Effector memory CD8-positive, alpha-beta T cell (primary cell): ENCODE measurements at places on chromosomes 16 and 17.

DNA sequence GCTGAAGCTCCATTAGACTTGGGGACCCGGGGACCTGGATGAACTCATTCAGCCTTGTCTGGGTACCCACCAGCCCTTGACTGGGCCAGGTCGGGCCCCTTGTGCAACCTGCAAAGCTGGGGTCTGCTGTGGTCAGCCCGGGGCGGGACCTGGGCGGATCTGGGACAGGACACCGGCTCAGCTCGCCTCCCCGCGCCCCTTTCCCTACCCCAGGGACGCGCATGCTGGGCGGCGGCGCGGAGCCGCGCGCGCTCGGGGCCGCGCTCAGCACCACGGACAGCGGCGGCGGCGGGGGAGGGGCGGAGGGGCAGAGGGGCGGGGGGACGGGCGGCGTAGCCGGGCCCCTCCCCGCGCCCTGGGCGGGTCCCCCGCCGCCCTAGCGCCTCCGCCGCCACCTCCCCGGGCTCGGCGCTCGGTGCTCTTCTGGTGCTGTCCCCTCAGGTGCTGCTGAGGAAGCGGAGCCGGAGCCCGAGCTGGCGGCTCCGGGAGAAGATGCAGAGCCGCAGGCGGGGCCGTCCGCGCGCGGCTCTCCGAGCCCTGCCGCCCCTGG is 7.4 kb downstream of the ACD start:
- DNase-seq = no peak

DNA sequence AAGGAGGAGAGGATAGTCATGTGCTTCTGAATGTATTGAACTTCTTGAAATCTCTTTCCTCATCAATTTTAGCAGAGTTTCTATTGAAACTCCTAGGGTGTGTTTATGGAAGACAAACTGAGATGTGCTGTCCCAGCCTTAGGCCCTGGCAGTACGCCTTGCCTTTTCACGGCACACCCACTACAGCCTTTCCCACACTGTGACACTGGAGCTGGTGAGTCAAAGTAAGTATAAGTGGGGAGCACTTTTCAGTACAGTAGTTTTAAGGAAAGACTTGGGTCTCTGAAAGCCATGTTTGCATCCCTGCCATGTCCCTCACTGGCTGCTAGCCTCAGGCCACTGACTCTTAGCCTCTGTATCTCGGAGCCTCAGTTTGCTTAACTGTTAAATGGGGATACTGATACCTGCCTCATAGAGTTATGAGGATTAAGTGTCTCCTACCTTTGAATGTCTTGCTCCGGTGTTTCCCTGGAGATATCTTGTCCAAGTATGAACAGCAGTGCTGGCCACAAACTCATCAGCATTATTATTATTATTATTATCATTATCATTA is 144.7 kb upstream of the CRHR1 start:
- no peak for DNase-seq

GRCh38 chr16:55703003-55704001 is 47.5 kb downstream of the SLC6A2 start:
- no peak for DNase-seq

DNA sequence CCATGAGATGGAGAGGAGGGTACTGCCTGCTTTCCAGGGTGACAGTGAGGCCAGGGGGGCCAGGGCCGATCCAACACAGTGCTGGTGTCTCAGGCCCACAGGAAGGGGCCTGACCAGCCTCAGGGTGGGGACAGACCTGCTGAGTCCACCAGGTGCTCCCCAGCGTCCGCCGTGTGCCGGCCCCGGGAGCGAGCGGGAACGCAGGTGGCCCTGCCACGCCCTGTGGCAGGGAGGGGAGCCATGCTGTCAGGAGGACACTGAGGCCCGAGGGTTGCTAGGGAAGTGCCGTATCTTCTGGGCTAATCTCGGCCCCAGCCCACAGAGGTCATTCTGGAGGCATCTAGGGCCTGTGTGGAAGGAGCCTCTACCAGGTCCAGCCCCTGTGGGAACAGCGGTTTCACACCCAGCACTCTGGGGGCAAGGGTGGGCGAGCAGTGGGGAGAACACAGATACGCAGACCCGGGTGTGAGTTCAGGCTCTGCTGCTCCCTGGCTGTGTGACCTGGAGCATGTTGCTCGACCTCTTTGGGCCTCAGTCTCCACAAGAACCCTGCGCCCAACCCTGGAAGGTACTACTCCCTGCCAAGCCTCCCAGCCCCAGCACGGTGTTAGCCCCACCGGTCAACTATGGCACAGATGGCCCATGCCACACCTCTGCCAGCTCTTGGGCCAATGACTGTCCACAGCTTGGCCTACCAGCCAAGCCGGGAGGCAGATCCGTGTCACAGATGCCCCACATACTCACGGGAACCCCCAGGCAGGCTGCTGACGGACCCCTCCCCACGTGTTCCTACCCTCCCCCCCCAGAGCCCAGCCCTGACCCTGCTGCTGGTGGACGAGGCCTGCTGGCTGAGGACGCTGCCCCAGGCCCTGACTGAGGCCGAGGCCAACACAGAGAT is 43.9 kb upstream of the ZC3H18 start:
- DNase-seq = no peak

- no peak for DNase-seq
These were observed 27.2 kb upstream of the XYLT2 start for GRCh38 chr17:50318501-50319285.

- DNase-seq = no peak
These were observed 154.0 kb downstream of the TMEM132E start for GRCh38 chr17:34733333-34733732.

DNA sequence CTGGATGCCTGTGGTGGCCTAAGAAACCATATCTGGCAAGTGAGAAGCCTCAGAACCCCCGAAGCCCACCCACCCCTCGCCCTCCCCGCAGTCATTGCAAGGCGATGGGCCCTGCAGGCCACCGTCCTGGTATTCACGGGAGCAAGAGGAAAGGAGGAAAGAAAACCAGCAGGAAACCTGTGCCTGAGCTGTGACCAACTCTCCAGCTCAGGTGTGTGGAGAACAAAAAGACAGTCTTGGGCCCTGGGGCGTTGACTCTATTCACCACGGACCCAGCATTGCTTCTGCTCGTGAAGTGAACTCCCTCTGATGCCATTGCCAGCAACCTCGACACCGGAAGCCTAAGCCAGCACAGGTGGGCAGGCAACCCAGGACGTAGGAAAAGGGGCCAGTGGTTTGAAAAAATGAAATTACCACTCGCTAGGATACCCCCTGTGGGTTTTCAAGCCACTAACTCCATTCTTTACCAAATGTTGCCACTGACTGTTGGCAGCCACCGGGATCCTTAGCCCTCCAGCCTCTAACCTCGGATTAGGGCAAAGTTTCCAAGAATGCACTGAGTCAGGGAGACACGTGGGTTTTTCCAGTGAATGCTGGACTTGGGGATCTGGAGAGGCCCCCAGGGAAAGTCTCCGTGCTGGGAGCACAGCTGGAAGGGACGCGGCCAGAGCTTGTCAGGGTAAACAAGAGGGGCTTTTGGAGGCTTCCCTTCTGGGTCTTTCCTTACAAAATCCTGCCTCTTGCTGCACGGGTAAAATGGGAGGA is 25.1 kb downstream of the FA2H start:
- no peak for DNase-seq

- no peak for DNase-seq
These were observed 622 bp downstream of the HOXB6 start for GRCh38 chr17:48603959-48604769.
